ENCODE measurements at places on chromosomes 13 and 19.

- DNase-seq, result no peak
Observed at GRCh38 chr19:31296741-31297390, 52.4 kb downstream of the TSHZ3 start.

- peak; percentile 83 for DNase-seq
Observed at GRCh38 chr19:18304458-18305310, 18.2 kb downstream of the LSM4 start.

- peak; percentile 46 for DNase-seq
Observed at GRCh38 chr19:1025960-1026782, at the start of gene CNN2. TSS of gene CNN2 (plus strand) at chr19:1026608. CDS start at chr19:1026662, 54 bp downstream.

DNA sequence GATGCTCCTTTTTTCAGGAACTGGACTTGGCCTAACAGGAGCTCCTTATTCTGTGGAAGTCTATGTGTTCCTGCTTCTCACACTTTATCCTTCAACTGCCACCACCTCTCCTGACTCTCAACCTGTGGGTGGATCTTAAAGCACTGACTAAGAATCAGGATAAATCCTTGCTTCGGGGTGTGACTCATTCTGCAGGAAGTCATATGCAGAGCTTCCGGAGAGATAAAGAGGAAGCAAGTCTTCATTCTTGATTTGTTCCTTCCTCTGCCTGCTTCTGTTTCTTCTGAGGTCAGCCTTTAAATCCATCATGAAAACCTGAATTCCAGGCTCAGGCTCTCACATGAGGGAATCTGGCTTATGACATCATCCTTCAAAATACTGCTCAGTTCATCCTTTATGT is 137.1 kb upstream of the ATXN8OS start:
- no peak for DNase-seq

- no peak for DNase-seq
Observed at GRCh38 chr13:30339738-30340330, 32.5 kb upstream of the KATNAL1 start.

DNA sequence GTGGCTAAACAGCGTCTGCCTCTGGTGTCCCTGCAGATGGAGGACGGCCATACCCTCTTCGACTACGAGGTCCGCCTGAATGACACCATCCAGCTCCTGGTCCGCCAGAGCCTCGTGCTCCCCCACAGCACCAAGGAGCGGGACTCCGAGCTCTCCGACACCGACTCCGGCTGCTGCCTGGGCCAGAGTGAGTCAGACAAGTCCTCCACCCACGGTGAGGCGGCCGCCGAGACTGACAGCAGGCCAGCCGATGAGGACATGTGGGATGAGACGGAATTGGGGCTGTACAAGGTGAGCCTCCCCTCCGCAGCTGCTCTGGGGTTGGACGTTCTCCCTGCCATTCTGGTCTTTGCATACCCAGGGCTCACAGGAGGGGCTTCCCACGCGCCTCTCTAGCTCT is 19.9 kb downstream of the UHRF1 start:
- DNase-seq, result no peak

- no peak for DNase-seq
Observed at GRCh38 chr19:18208098-18208951, 4.5 kb upstream of the RAB3A start.

- DNase-seq, result no peak
Observed at GRCh38 chr19:40862785-40863184, 12.5 kb upstream of the CYP2A6 start.

GRCh38 chr13:101817898-101818297 is 365.4 kb downstream of the ITGBL1 start:
- no peak for DNase-seq

DNA sequence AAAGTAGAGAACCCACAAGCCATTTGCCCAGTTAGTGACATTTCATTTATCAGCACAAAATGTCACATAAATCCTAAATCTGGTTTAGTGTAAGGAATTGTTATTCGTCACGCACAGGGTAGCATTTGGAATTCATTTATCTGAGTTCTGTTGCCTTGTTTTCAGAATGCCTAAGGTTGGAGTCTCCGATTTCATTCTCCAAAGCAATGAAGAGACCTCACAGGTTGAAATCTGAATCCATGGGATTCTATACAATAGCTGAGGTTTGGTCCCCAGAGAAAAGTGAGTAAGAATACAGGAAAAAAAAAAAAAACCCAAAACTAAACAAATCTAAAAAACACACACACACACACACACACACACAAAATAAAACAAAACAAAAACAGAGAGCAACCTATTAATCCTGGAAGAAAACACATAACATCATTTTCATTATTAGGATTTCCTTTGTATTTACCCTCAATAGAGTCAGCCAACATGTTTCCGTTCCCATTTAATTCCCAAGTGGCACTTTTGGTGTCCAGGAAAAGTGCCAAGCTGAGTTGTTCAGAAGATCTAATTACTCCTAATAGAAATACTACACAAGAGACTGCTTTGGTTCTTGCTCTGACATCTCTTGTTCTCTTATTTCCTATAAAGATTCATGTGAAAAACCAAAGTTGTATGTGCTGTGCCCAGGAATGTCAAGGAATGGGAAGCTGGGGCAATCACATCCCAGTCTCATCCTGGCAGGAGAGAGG is 36.2 kb upstream of the LRCH1 start:
- DNase-seq, result no peak

DNA sequence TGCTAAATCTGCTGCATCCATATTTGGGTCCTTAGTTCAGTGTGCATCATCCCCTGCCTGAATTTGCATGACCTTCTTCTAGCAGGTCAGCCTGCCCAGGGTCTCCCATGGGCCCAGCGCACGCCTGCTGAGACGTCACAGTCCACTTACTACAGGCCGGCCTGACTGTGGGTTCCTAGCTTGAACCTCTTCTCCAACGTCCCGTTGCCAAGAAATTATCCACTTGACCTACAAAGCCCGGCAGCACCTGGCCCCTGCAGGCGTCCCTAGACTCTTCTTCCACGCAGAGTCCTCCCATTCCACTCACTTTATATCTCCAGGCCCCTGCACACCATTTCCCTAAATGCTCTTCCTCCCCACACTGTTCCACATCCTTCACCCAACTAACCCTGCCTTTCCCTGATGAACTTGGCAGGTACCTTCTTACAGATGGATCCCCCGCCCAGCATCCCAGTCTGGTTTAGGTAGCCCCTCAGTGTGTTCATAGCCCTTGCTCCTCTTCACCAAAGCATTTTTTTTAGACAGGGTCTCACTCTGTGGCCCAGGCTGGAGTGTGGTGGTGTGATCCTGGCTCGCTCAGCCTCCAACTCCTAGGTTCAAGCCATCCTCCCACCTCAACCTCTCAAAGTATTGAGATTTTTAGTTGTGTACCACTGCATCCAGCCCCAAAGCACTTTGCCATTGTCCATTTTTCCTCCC is 155.0 kb upstream of the SOX1 start:
- DNase-seq, result no peak

- no peak for DNase-seq
Observed at GRCh38 chr13:31929031-31929770, 102.4 kb upstream of the FRY start.

GRCh38 chr19:5864725-5865486 is 5.4 kb downstream of the FUT5 start:
- DNase-seq, result no peak

- DNase-seq, result no peak
Observed at GRCh38 chr19:7887408-7888144, 734 bp upstream of the LRRC8E start.

DNA sequence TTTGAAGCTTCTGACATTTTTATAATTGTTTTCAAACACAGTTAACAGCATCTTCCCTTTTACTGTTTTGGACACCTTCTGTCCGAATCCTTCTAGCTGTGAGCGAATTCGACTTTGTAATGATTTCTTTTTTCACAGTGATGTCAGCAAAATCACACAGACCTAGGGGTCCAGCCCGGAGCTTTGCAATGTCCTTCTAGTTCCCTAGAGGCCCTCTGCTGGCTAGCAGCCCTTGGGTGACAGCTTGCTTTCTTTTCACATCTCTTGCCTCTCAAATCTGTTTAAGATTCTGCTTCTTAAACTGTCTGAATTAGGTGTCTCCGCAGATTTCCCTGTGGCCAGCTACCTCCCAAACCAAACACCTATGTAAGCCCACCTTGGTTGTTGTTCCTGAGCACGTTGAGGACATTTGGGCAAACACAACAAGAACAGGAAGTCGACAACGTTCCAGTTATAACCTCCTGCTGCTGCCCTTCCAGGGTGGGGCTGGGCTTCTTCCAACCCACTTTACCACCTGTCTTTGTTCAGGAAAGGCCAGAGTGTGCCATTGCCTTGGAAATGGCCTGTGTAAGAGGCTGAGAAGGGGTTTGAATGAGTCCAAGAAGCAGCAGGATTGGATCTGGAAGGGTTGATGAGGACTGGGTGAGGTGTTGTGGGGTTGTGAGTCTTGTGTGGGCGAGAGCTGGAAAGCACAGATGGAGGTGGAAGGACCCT is 123.1 kb downstream of the ATP8A2 start:
- no peak for DNase-seq

- DNase-seq, result no peak
Observed at GRCh38 chr19:4378886-4379285, 21.5 kb downstream of the SH3GL1 start.

GRCh38 chr19:33712268-33712667 is 84.4 kb upstream of the KCTD15 start:
- DNase-seq, result no peak

GRCh38 chr13:76921516-76921915 is 26.8 kb upstream of the ACOD1 start:
- no peak for DNase-seq

DNA sequence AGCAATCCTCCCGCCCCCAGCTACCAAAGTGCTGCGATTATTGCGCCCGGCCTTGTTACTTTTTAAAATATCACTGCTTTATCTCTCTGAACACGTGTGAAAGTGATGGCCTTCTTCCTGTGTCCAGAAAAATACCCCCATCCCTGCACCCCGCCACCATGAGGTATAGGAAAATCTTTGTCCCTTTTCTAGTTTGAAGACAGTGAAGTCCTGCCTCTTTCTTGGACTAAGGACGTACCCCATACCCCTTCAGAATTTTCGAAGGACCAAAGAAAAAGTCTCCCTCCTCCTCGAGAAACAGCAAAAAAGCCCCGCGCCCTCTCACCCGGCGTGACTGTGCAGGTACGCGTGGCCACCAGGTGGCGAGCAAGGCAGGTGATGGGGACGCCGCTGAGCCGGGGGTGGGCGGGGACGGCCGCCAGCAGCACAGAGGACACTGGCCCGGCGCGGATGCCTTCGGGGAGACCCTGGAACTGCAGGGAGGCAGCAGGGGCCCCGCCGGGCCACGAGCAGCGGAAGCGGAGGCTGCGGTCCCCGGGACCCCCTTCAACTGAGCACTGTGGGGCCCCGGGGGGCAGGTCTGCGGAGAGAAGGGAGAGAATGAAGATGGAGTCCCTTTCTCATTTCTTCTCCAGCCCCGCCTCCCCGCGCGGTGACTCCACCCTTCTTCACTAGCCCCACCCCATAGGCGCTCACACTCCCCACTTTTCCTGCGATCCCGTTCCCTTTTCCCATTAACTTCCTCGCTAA is 3.2 kb downstream of the VSIG10L start:
- peak; percentile 84 for DNase-seq

- peak; percentile 68 for DNase-seq
Observed at GRCh38 chr13:20525601-20526544, at the start of gene CRYL1. TSS of gene CRYL1 (minus strand) at chr13:20525857. CDS start at chr13:20525794, 63 bp downstream.

GRCh38 chr13:81874681-81875661 is 1534.0 kb upstream of the SPRY2 start:
- DNase-seq, result no peak

DNA sequence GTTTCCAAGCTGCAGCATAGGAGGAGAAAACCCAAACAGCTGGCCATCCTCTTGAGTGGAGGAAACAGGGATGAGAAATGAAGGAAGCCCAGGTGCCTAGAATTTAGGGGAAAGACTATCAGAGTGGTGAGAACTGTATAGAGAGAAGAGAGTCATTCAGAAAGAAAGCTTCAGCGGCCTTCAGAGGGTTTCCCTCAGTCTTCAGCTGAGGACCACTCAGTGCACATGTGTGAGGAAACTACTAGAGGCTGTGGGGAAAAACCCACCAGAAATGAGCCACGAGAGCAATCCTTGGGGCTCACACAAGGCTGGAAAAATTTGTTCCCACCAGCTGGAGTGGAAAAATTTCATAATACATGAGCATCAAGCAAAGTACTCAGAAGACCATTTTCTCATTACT is 35.2 kb upstream of the CPB2 start:
- DNase-seq, result no peak

GRCh38 chr19:30106417-30107095 is 164.5 kb downstream of the URI1 start:
- DNase-seq, result no peak

DNA sequence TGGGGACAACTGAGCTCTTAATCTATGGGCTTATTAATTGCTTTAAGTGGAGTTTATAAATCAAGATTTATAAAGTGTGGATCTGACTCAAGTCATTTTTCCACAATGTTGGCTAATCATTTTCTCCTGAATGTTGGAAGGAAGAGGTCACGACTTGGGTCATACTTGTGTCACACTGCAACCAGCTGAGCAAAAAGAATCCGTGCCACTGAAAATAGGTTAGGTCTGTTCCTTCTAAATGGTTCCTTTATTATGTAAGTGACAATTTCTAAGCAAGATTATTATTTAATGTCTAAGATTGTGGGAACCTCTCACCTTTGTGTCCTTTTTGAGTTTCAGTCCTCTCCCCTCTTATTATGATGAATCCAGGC is 178.6 kb downstream of the SHISA2 start:
- no peak for DNase-seq

DNA sequence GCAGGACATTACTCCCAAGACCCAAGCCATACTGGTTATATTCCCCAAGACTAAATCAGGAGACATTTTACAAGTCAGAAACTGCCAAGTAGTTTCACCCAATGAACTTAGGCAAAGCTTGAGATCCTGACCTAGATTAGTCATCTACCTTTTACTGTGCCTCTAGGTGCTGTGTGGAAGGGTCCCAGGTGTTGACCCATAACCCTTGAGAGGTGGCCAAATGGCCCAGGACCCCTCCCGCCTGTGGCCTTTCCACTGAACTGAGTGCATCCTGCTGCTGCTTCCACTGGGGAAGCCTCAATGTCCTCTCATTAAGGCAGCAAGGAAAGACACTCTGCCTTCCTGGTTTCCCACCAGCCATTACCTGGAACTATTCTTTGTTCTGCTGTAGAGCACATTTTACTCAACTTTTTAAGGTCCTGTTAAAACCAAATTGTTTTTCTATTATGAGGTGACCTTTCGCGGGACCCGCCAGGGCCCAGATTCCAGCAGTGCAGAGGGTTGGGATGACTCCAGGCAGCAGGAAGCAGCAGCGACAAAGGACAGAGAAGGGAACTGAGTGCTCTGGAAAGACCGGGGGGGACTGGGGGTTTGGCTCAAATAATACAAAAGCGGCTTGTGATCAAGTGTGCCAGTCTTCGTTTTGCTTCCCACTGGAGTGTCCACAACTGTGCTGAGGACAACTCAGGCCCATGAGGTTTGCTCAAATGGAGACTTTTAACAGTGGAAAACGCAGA is 27.1 kb downstream of the ANKRD10 start:
- no peak for DNase-seq

DNA sequence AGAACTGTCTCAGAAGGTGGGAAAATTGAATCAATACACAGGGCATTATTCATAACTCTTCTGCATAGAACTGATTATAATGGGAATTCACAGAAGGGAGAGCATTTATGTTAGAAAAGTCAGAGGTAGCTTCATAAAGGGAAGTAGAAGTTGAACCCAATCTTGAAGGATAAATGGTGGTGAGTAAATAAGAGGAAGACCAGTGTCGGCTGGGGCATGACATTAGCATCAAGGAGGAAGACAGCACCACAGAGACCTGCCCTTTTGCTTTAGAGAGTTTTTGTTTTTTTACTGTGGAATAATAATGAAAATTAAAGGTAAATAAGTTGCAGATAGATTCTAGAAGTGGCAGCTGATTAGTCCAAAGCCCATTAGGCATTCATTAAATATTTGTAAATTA is 21.9 kb downstream of the CDC16 start:
- no peak for DNase-seq
